ENCODE measurements at places on chromosomes 2 and 18.

DNA sequence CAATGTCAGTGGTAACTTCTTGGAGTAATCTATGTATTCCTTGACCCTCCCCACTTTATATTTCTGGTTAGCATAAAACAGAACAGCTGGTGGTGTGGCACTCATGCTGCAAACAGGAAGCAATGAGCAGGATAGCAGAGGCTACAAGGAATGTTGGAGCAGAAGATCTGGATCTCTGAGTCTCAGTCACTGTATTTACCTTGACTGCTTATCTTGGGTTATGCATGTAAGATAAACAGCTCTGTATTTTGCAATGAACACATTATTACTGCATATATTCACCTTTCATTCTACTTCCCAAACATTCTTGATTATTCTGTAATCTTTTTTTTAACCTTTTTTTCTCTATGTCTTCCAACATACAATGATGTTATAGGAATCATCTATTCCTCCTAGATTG is 977.9 kb upstream of the CNTNAP5 start:
- DNase-seq: no peak

- no peak for DNase-seq
These were observed 1.4 kb upstream of the FAM168B start for GRCh38 chr2:131094463-131095281.

DNA sequence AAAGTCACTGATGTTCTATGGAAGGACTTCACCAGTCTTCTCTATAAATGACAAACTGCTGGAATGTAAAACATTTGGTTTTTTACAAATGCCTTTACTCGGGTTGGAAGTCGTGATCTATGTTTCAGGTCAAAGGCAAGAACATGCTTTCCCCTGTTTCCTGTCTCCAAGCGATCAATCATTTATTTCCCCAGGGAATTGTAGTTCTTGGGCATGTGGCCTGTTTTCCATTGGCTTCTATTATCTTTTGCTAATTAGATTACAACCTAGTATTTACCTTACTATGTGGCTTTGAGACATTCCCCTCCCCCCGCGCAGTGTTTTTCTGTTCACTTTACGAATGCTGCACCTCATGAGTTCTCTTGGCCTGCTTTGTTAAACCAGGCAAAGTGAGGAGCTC is 684.2 kb downstream of the EPHA4 start:
- no peak for DNase-seq

GRCh38 chr2:68839260-68839833 is 31.9 kb downstream of the BMP10 start:
- no peak for DNase-seq

GRCh38 chr2:3462493-3463104 is 56.7 kb downstream of the ADI1 start:
- peak; percentile 14 for DNase-seq

Data from NCI-H2227 treated with DMSO at 0.1 percent for 48 hours (cell line).